Activated naive CD4-positive, alpha-beta T cell treated with anti-CD3 and anti-CD28 coated beads, Interleukin-2, amount 50 U/mL, for 72 hours (primary cell): ENCODE measurements at places on chromosomes 16 and 17.

- DNase-seq, result no peak
Observed at GRCh38 chr17:4892499-4893221, 6.7 kb upstream of the C17orf107 start.

GRCh38 chr16:88369447-88370008, 13.2 kb upstream of the ZNF469 start:
- no peak for DNase-seq

GRCh38 chr16:58628845-58629732, 537 bp downstream of the CNOT1 start:
- peak; percentile 38 for DNase-seq

DNA sequence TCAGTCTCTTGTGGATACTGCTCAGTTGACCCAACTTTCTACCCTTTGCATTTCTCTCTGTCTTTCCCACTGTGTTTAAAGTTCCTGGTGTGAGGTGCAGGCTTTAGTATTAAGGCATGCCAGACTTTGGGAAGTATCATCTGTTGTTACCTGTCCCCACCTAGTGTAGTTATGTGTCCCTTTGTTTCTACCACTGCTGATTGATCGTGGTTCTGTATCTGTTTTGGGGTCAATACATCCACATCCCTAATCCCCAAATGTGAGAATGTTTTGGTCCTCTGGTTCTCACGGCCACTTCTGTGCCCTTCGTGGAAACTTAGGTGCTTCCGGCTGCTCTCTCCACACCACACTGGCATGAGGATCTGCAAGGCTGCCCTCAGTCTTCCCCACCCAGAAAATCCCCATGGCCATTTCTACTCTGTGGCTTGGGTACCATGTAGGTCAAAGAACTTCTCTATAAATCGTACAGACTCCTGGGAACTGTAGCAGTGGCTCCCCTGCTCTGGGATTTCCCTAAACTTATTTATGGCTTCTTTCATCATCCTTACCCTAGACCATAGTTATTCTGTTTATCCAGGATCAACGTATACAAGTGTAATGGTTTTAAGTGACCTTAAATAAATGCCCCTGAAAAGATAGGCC, 443.2 kb downstream of the XYLT1 start:
- no peak for DNase-seq

DNA sequence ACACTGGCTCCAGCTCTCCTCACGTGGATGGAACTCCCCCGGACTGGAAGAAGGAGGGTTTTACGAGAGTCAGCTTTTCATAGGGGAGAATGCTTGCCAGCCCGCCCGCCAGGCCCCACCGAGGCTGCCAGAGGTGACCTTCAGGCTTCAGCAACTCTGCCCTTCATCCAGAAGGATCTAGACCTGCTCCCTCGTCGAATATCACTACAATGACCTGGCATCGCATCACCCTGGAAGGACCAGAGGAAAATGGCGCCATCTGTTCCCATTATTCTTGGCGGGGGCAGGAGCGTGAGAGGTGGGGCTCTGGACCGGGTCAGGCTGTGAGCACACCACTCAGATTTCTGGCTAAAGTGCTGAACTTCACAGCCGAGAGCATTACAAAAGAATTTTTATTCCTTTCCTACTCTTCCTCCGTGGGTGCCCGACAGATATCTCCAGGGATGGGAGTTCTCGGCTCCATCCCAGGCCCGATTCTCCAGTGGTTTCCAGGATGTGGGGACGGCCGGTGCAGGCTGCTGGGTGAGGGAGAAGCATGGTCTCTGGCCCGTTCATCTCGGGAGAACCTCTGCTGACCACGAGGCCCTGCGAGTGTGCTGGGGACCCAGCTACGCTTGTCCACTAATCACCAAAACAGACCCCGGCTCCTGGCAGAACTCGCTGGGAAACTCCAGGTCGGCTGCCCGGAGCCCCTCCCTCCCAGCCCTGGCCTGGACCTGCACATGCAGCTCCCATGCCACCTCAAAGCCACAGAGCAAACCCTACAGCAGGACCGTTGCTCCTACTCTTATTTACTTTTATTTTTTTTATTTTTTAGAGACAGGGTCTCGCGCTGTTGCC, 36.8 kb upstream of the ZNF469 start:
- no peak for DNase-seq

GRCh38 chr17:28773736-28774135, 29.9 kb downstream of the TRAF4 start:
- no peak for DNase-seq

- DNase-seq, result no peak
Observed at GRCh38 chr17:19705201-19705600, 11.2 kb downstream of the SLC47A2 start.

GRCh38 chr17:64520359-64520758, 13.6 kb downstream of the CEP95 start:
- no peak for DNase-seq
